ENCODE measurements at places on chromosomes 13 and 19.

- no peak for DNase-seq
Measured at GRCh38 chr13:40060296-40061007, 405.0 kb downstream of the COG6 start.

DNA sequence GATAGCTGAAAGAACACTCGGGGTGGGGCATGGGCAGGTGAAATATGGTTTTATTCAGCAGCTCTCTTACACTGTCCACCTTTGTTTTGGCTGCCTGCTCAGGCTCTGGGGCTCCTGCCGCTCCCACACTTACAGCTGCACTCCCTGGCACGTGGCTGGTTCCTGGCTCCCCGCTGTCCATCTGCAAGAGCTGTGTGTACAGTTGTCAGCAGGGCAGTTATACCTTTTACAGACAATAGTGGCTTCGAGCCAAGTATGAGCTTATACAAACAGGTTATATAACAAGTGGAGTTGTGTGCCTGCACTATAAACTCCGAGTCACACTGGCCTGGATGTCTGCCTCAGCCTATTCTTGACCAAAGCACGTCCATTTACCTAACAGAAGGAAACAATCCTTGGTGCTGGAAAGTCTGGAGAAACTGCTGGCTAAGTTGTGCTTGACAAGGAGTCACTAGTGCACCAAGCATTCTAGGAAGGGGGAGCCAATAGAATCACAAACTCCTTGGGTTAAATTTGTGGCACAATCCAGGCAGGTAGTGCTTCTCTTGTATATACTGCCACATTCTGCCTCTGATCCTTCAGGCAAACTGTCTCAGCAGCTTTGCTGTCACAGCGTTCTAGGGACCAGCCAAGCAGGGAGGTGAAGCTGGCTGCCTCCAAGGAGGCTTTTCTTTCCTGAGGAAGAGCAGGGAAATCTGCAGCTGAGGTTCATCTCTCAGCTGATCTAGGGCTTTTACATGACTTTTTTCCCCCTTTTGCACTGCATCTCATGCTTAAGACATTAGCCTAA, 68.2 kb downstream of the NHLRC3 start:
- DNase-seq: no peak

GRCh38 chr13:113765564-113765910, 6.5 kb downstream of the TMEM255B start:
- DNase-seq: no peak

DNA sequence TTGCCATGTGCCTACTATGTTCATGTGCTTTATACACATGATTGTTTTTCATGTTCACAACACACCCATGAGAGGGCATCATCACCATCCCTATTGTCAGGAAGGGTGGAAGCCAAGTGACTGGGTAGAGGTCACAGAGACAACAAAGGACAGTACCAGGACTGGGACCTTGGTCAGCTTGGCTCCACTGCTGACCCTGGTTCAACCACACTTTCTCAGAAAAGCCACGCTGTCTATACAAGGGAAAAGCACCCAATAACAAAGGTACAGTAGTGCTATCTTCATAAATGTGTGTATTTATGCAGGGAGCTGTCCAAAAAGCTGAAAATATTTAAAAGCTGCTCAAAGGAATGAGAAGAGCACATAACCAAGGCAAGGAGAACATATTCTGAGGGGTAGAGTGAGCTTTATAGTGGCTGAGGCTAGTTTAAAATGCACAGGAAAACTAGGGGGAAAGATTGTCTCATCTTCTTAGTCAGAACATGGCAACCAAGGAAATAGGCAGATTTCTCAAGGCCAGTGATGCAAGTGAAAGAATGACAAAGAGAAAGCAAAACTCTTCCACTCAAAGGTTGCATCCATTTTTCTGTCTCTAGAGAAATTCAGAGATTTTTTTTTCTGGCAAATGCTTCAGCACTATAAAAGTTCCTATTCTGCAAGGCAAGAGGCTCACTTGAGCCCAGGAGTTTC, 415.0 kb downstream of the FOXO1 start:
- no peak for DNase-seq
